Activated CD4-positive, alpha-beta T cell treated with anti-CD3 and anti-CD28 coated beads for 48 hours (primary cell): ENCODE measurements at places on chromosomes 12 and 14.

- no peak for DNase-seq
These were observed 66.0 kb upstream of the TMCC3 start for GRCh38 chr12:94716339-94716738.

DNA sequence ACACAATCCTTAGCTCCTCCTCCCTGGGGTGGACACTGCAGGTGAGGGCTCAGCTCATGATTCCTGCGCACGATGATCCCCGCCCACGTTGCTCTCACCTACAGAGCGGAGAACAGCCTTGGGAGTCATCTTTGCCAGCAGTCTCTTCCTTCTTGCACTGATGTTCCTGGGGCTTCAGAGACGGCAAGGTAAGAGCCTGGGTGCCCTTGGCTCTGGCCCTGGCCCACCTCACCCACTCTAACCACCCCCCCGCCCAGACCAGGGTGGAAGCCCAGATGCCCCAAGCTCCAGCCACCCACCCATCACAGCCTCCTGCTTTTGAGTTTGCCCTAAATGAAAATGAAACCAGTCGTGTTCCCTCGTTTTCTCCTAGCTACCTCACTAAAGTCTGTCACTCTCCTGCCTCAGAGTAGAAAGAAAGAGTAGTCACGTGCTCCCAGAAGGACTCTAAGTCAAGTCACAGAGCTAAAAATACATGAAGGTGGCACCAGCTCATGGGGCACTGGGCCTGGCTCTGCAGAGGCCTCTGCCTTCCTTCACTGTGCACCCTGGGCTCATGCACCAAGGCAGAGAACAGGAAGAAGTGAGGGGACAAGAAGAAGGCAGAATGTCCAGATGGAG is 9.0 kb downstream of the TAPBPL start:
- peak; percentile 64 for DNase-seq

GRCh38 chr12:291153-291723 is 28.6 kb upstream of the SLC6A13 start:
- DNase-seq = no peak

DNA sequence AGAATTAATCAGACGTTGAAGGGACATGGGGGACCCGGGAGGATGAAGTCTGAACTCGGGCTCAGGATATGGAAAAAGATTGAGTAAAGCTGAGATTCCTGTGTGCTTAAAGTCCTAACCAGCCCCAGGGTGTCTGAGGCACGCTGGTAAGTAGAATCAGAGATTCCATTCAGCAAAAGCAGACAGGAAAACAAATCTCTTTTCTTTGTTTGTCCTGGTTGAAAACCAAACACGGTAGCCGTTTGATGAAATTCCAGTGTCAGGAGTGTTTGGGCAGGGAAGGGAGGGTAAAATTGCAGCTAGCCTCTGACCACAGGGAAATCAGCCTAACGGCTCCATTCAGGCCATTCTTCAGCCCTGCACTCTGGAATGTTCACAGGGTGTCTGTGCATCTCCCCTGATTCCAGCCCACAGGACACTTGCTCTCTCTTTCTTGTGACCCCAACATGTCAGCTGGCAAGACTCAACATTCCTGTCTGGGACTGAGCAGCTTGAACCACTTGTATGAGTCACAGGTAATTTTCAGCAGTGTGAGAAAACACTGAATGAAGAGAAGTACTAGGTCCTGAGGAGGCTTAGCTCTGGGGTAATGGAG is 31.0 kb downstream of the NINJ2 start:
- no peak for DNase-seq

GRCh38 chr12:126547905-126548304 is 1482.7 kb downstream of the AACS start:
- DNase-seq = no peak

DNA sequence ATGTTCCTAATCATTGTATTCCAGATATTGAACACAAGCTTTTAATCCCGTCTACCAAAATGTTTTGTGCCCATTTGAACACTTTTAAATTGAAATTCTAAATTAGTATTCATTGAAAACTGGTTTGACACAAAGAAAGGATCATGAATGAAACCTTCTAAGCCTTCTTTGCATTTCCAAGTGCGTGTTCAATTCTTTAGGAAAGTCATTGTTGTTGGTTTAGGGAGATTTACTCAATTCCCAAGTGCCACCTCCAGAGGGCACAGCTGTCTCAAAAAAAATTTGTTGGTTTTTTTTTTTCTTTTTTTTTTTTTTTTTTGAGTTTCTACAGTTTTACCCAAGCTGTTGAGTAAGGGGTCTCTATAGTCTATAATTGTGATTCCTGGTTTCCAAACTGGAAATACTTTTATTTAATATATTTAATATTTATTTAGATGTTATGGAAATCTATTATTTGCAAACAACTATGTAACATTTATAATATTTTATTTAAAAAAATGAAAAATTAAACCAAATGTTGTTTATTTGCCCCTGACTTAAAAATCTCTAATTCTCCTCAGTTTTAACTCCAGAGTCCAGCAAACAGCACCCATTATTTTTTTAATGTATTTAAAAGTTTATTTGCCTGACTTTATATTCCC is 79.9 kb downstream of the NEDD1 start:
- DNase-seq = peak; percentile 14

GRCh38 chr12:2693244-2693860 is 101.4 kb upstream of the FKBP4 start:
- peak; percentile 25 for DNase-seq

- no peak for DNase-seq
These were observed 9.3 kb downstream of the GRIP1 start for GRCh38 chr12:66669541-66669940.

- no peak for DNase-seq
These were observed 49.1 kb downstream of the CCDC85C start for GRCh38 chr14:99554757-99555531.

- no peak for DNase-seq
These were observed 242.0 kb downstream of the ADAMTS20 start for GRCh38 chr12:43309959-43310358.

GRCh38 chr12:52659951-52660350 is 7.9 kb upstream of the KRT2 start:
- no peak for DNase-seq

DNA sequence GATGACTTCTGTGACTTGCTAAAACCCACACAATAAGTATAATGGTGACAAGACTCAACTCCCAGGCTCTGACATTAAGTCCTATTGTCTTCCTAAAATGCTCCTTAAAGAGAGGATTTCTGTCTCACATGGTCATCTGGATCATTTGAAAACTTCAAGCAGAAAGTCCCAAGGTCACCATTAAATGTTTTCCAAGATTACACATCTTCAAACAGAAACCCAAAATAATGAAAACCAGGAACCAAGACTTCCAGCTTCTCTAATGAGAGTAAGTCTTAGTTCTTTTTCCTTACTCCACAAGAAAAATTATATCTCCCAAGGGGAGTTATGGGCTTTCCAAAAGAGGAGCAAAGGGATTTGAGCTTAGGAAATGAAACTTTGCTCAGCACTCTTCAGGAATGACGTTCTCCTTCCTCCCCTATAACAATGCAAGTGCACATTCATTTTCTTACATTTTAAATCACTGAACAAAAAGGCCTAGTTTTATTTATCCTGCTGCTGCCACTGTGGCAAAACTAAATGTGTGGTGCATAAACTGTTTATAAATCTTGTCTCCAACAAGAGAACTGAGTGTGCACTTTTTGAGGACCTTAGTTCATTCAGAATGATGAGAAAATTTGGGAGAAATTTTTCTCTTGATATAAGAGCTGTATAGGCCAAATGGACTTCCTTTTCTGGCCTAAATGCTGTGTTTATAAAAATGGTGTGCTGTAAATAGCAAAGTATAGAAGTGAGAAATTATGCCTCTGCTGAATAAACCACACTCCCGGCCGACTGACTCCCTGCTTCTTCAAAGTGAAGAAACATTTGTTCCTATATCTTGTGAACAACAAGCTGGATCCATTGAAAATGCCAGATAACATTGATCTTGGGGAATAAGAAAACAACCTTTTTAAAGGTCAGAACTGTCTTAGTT is 148.4 kb upstream of the PLEKHG7 start:
- DNase-seq = no peak

DNA sequence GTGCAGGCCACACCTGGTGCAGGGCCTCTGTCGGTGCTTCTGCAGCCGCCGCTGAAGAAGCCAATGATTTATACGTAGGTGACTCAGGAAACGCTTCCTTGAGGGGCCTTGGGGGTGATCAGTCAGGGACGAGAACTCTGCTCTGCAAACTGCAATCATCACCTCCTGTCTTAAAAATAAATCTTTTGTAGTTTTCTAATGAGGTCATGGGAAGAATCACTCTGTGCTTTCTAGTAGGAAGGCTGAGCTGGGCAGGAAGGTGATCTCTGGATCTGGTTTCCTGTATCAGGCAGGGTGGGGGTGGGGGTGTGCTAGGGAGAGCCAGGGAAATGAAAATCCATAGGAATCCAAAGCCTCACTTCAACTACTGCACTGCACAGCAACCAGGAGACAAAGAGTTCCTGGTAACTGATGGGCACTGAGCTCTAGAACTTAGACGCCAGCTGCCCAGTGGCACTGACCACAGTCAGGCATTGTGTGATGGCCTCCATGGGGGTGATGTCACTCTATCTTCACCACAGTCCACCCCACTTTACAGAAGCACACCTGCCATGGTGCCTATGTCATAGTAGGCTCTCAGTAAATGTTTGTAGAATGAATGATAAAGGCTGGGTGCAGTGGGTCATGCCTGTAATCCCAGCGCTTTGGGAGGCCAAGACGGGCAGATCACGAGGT is 292.4 kb upstream of the PWP1 start:
- DNase-seq = peak; percentile 13

- no peak for DNase-seq
These were observed 10.3 kb upstream of the KRT2 start for GRCh38 chr12:52662093-52662917.

GRCh38 chr12:16019136-16019535 is 108.0 kb downstream of the DERA start:
- DNase-seq = no peak

- no peak for DNase-seq
These were observed 92.0 kb upstream of the FGD4 start for GRCh38 chr12:32307326-32307725.

DNA sequence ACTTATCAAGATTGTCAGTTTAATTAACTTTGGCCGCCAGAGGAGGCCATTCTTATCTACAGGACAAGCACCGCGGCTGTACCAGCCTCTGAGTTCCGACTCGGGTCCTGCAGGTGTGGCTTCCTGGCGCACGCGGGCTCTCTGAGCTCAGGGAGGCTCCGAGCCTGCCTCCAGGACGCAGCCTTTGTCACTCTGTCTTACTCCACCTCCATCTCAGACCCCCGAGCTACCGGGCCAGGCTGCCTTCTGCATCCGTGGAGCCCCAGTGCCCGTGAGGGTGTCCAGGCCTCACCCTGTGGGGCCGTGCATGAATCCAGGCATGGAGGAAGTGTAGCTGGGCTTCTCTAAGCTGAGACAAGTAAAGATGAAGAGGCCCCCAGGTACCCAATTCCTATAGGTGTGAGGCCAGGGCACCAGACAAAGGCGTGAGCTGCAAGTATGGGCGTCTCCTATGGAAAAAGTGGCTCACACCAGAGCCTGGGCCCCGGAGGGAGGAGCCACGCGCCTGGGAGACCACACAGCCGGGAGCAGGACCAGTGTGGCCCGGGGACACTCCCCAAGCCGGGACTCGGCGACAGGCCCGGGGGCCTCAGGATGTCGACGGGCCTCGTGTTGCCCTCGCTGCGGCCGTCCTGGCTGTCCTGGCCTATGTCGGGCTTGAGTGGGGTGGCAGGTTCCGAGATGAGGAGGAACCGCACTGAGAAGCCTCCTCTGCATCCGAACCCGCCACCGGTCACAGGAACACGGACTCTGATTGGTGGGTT is 42.8 kb downstream of the NOC4L start:
- DNase-seq = no peak

DNA sequence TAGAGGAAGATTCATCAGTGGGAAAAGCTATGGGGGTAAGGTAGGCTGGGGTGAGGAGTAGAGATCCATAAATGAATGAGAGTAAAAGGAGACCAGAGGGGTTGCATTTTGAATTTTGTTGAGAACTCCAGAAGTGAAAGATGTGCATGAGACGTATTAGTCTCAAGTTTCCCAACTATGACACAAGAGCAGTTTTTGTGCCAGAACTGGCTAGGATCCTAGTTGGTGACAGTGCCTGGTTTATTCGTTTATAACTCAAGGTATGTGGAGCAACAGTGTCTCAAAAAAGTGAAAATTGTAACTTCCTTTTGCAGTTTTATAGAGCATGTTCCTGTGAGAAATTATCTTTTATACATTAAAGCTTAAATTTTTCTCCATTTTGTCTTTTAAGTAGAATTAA is 377.0 kb downstream of the NPAS3 start:
- DNase-seq = no peak

GRCh38 chr12:108850854-108851573 is 6.4 kb downstream of the SSH1 start:
- no peak for DNase-seq

DNA sequence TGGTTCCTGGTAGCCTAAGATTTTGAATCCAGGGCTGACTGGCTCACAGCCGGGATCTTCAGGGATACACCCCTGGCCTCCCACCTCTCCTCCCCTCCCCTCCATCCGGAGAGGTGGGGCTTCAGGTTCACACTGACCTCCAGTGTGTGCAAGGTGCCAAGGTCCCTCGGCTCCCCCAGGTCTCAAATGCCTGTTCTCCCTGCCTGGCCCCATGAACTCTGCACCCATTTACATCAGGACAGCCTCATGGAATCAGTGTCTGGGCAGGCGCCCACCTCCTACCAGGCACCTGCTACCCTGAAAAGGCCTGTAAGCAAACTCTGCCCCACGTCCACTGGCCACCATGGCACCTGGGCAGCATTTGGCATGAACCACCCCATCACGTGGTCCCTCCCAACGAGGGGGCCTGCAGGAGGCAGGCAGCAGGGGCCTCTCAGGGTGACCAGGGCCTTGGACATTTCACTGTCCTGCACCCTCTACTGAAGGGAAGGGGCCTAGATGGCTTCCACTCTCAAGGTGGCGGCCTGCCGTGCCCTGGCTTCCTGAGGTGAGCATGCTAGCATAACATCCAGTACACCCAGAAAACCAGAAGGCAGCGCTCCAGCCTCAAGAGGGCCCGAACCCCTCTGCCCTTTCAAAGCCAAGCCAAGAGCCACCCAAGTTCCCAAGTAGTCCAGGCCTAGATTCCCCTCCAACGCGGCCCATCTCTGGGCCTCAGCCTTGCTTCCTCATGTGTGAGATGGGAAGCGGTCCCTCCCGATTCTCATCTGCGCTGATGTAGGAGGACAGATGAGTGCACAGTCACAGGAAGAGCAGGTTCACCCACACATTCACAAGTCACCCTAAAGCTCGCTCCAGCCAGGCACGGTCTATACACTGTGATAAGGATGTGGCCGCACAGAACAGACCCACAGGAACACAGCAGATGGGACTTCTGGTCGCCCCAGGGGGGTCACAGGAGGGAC is 37.3 kb downstream of the CCDC85C start:
- DNase-seq = no peak
